ENCODE measurements at places on chromosomes 2 and 18. TPM values are rescaled to one million over a fixed set of nuclear protein-coding genes. Genes with fewer than 3 reads are reported as not detected.

ASIC4 gene
- 5.4 TPM for total RNA-seq

GRCh38 chr2:38076710-38077430, 919 bp upstream of the CYP1B1 start:
- peak; percentile 65 for DNase-seq
- peak overlapping the region; percentile 91 for H3K4me3 ChIP-seq
- peaks cover 8% of the 10 kb centered on the region for H3K4me1 ChIP-seq
- no peak overlapping the region for H3K27ac ChIP-seq
- peaks cover 19% of the 10 kb centered on the region for H3K27me3 ChIP-seq

DNA sequence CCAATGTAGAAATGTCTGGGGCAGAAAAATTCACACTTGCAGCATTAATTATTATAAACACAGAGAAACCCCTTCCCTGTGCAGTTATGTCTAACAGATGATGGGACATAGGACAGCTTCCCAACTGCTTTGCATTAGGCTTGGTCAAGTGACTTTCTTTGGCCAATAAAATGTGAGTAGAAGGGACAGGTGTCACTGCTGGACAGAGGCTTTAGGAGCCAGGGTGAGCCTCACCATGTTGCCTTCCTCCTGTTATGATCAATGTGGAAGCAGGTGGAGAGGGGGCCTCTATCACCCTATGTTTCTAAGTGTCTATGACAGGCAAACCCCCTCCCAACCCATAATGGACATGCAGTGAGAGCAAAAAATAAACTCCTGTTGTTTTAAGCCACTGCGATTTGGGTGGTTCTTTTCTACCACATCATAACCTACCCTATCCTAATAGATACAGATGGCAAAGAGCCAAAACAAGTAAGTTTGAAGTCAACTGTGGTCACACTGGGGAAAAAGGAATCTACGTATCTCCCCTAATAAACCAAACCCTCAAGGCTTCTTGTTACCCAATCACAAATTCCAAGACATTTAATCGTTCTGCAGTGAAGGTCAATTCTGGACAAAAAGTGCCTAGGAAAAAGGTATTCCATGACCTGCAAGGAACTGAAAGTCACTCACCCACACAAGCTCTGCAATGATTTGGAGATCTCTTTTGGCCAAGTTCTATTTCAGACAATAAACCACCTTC, 28.6 kb upstream of the POU3F3 start:
- no peak overlapping the region for H3K4me3 ChIP-seq
- no peak overlapping the region for H3K27ac ChIP-seq
- peaks cover 4% of the 10 kb centered on the region for H3K27me3 ChIP-seq
- H3K36me3 ChIP-seq: peaks cover 8% of the 10 kb centered on the region

DNA sequence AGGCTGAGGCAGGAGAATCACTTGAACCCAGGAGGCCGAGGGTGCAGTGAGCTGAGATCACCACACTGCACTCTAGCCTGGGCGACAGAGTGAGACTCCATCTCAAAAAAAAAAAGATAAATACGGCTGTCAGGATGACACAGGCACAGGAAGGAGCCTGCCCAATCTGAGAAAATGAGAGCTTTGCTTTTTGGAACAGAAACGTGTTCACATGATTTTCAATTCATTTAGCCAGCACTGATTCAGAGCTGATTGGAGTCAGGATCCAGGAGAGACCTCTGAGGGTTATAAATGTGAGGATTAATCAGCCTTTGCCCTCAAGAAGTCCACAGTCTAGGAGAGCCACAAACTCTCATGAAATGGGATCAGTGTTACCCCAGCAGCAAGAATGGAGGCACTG, 6.9 kb upstream of the SMAD7 start:
- peaks cover 4% of the 10 kb centered on the region for H3K4me1 ChIP-seq
- H3K27me3 ChIP-seq: peaks cover 8% of the 10 kb centered on the region
- H3K36me3 ChIP-seq: no peaks in the 10 kb centered on the region

GPR45 gene
- total RNA-seq: 0.44 TPM

GRCh38 chr2:41930807-41931566, 116.8 kb upstream of the PKDCC start:
- H3K36me3 ChIP-seq: peaks cover 5% of the 10 kb centered on the region
- H3K4me3 ChIP-seq: no peak overlapping the region
- peaks cover 51% of the 10 kb centered on the region for H3K4me1 ChIP-seq

DNA sequence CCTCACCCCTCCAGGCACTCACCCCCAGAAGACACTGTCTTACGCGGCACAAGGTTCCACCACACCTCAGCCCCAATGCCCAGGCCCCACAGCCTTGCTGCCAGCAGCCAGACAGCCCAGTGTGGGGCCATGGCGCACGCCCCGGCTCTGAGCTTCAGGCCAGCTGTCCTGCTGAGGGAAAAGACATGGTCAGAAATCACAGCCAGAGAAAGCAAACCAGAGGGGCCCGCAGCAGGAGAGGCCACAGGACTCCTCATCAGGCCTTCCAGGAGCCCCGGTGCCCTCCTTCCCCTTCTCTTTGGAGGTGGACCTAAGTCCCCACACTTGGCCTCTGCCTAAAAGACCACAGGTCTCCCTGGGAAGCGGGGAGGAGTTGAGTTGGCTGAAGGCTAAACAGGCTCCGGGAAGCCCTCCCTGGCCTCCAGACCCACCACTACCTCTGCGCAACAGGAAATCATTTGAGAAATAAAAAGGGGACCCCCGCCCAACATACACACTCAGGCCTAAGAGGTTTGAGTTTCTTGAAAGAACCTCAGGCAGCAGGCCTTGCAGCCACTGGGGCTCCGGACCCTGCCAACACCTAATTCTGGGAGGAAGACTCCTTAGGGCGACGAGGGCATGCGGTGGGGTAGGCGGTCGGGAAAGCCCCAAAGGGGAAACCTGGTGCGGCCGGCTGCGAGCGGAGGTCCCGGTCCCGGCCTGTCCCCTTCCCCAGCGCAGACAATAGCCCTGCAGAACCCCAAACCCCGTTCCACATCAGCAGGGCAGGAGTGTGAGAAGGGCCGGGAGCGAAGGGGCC, 1.9 kb downstream of the SEMA4C start:
- H3K27me3 ChIP-seq: peaks cover 13% of the 10 kb centered on the region
- peak overlapping the region; percentile 88 for H3K4me3 ChIP-seq
- no peaks in the 10 kb centered on the region for H3K36me3 ChIP-seq
- H3K4me1 ChIP-seq: peaks cover 16% of the 10 kb centered on the region

DNA sequence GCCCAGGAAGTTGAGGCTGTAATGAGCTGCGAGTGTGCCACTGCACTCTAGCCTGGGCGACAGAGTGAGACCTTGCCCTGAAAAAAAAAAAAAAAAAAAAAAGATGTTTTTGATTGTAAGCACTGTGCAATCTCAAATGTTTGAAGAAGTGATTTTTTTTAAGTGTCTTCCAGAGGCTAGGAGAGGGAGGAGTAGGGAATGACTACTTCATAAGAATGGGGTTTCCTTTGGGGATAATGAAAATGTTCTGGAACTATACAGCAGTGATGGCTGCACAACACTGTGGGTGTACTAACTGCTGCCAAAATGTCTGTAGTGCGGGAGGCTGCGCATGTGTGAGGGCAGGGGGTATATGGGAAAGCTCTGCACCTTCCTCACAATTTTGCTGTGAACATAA, 83.7 kb downstream of the MCFD2 start:
- peaks cover 2% of the 10 kb centered on the region for H3K27me3 ChIP-seq
- H3K4me1 ChIP-seq: peaks cover 1% of the 10 kb centered on the region
- H3K27ac ChIP-seq: no peak overlapping the region
- no peaks in the 10 kb centered on the region for H3K36me3 ChIP-seq
- DNase-seq: no peak
- H3K4me3 ChIP-seq: no peak overlapping the region

RNF125 gene
- 1.5 TPM for total RNA-seq

CYRIA gene
- 19.3 TPM for total RNA-seq

PSMA8 gene
- total RNA-seq: not detected

GRCh38 chr18:45567123-45567522, 48.2 kb upstream of the SLC14A2 start:
- peaks cover 4% of the 10 kb centered on the region for H3K4me1 ChIP-seq
- no peaks in the 10 kb centered on the region for H3K36me3 ChIP-seq
- no peak for DNase-seq
- H3K4me3 ChIP-seq: no peak overlapping the region
- peaks cover 2% of the 10 kb centered on the region for H3K27me3 ChIP-seq

DNA sequence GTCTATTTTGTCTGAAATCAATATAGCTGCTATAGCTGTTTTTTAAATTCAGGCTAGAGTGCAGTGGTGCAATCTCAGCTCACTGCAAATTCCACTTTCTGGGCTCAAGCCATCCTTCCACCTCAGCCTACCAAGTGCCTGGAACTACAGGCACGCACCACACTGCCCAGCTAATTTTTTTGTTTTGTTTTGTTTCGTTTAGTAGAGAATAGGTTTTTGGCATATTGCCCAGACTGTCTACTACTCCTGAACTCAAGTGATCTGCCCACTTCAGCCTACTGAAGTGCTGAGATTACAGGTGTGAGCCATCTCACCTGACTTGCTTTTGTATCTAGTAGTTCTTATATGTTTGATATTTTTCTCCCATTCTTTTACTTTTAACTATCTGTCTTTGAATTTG, 259.7 kb downstream of the CDH19 start:
- no peak overlapping the region for H3K27ac ChIP-seq
- no peak overlapping the region for H3K4me3 ChIP-seq
- H3K27me3 ChIP-seq: no peaks in the 10 kb centered on the region
- H3K36me3 ChIP-seq: no peaks in the 10 kb centered on the region

TM4SF20 gene
- total RNA-seq: not detected

RAB6C gene
- 0.25 TPM for total RNA-seq

GRCh38 chr18:2087877-2088673, 483.2 kb downstream of the METTL4 start:
- H3K36me3 ChIP-seq: no peaks in the 10 kb centered on the region
- H3K27me3 ChIP-seq: no peaks in the 10 kb centered on the region
- H3K27ac ChIP-seq: no peak overlapping the region
- no peak for DNase-seq

- H3K4me1 ChIP-seq: peaks cover 45% of the 10 kb centered on the region
- H3K4me3 ChIP-seq: peak overlapping the region; percentile 41
- H3K36me3 ChIP-seq: peaks cover 5% of the 10 kb centered on the region
- H3K27ac ChIP-seq: peak overlapping the region; percentile 57
Observed at GRCh38 chr2:45891719-45892424, 240.4 kb downstream of the PRKCE start.

DNA sequence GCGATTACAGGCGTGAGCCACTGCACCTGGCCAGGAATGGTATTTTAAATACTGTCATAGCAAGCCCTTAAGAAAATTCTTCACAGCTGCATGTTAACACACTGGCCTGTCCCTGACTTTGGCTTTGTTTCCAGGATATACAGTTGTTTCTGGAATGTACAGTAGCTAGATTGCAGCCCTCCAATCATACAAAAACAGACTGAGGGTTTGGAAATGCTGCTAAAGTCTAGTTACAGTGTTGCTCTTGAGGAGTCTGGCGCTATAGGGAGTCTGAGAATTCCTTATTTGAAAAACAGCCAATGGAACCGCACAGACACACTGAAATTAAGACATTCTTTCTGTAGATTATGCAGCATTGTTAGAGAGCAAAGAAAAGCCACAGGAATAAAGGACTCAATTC, 37.7 kb downstream of the STON1 start:
- H3K27me3 ChIP-seq: peaks cover 4% of the 10 kb centered on the region
- H3K36me3 ChIP-seq: no peaks in the 10 kb centered on the region
- H3K4me3 ChIP-seq: no peak overlapping the region
- DNase-seq: no peak
- no peak overlapping the region for H3K27ac ChIP-seq
- no peaks in the 10 kb centered on the region for H3K4me1 ChIP-seq

DNA sequence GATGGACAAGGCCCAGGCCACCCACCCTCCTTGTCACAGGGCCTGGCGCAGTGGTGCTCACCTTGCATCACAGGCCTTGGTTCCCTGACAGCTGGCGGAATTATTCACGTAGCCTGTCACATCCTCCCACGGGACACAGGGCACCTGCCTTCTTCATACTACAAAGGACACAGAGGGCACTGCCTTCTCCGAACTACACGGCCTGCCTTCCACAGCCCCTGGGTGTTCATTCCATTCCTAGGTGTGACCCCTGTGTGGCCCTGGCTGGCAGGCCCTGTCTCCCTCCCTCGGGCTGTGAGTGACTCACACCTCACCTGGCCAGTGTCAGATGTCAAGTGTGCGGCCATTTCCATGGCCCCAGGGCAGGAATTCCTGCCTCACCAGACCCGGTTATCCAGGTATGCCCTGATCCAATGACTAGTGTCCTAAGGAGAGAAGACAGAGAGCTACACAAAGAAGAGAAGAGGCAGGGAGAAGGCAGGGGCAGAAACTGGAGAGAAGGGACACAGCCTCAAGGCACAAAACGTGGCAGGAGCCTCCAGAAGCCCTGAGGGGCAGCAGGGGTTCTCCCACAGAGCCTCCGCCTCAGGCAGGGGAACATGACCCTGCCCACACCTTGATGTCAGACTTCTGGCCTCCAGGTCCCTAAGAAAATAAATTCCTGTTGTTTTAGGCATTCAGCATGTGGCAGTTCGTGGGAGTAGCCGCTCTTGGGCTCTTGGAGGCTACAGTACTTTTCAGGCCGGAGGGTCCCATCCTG, 43.4 kb downstream of the MBP start:
- no peaks in the 10 kb centered on the region for H3K36me3 ChIP-seq
- peaks cover 8% of the 10 kb centered on the region for H3K27me3 ChIP-seq
- peak overlapping the region; percentile 47 for H3K4me3 ChIP-seq
- no peak for DNase-seq

- H3K4me1 ChIP-seq: peaks cover 4% of the 10 kb centered on the region
- no peak for DNase-seq
- no peak overlapping the region for H3K4me3 ChIP-seq
- peaks cover 12% of the 10 kb centered on the region for H3K27me3 ChIP-seq
- no peaks in the 10 kb centered on the region for H3K36me3 ChIP-seq
Observed at GRCh38 chr2:85591563-85591962, 4.0 kb upstream of the RNF181 start.

Data from glutamatergic neuron (in vitro differentiated cells).